ENCODE measurements at places on chromosomes 5 and 9. TPM values are rescaled to one million over a fixed set of nuclear protein-coding genes. Genes with fewer than 3 reads are reported as not detected.

The OSMR gene
- 46.7 TPM for total RNA-seq

The BARHL1 gene
- total RNA-seq: not detected

The OCLN gene
- total RNA-seq: 104 TPM

The AMBP gene
- total RNA-seq: not detected

The SUSD1 gene
- 47.6 TPM for total RNA-seq

GRCh38 chr9:129550199-129550839 is 70.6 kb downstream of the C9orf50 start:
- DNase-seq: no peak

DNA sequence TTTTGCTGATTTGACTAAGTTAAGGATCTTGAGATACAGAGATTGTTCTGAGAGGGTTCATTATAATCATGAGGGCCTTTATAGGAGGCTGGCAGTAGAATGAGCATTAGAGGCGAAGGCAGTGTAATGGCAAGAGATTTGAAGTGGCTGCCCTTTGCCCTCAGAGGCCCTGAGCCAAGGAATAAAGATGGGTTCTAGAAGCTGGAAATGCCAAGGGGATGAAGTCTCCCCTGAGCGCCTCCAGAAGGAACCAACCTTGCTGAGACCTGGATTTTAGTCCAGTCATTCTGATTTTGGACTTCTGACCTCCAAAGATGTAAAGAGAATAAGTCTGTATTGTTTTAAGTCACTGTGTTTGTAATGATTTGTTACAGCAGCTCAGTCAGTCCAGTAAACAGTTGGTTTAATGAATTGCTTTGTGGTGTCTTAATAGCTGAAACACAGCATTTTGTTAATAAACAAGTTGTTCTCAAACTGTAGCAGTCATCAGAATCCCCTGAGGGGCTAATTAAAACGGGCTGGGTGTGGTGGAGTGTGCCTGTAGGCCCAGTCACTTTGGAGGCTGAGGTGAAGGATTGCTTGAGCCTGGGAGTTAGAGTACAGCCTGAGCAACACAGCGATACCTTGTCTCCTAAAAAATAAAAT is 23.2 kb downstream of the GLRX start:
- no peak for DNase-seq

DNA sequence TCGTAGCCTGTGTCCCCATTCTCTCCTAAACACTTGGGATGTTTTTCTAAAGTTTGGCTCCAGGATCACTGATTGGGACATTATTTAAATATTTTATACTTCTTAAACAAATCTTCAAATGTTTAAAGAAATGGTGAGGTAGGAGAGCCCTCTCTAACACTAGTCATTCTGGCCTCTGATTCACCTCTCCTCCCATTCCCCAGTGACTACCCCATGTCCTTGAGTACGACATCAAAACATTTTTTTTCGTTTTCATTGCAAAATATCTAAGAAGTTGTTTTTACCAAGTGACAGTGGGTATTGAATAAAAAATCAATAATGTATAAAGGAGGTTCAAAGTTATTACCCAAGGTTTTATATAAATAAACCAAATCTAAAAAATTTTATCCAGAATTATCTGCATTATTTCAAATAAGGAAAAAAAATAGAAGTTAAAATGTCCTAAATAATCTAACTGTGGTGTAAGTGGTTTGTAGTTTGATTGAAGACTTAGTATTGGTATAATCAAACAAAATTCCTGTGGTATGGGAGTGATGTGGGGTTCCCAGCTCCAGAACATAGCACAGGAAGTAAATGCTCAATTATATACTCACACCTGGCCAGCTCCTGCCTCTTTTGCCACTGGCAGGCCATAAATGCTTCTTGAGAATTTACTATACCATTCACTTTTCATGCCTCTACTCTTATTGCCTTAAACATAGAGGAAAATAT is 51.1 kb downstream of the MAST4 start:
- DNase-seq: no peak

GRCh38 chr9:96033896-96034295 is 158.4 kb downstream of the ERCC6L2 start:
- no peak for DNase-seq

- DNase-seq: no peak
Measured at GRCh38 chr9:125472926-125473701, 211.5 kb downstream of the GAPVD1 start.

DNA sequence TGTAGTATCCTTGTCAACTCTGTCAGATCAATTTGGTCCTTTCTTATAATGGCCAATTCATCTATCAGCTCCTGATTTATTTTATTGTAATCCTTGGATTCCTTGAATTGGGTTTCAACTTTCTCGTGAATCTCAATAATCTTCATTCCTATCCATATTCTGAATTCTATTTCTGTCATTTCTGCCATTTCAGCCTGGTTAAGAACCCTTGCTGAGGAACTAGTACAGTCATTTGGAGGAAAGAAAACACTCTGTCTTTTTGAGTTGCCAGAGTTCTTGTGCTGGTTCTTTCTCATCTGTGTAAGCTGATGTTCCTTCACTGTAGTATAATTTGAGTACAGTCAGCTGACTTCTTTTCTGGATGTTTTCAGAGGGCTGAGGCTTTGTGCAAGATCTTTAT is 84.5 kb downstream of the CETN3 start:
- no peak for DNase-seq

DNA sequence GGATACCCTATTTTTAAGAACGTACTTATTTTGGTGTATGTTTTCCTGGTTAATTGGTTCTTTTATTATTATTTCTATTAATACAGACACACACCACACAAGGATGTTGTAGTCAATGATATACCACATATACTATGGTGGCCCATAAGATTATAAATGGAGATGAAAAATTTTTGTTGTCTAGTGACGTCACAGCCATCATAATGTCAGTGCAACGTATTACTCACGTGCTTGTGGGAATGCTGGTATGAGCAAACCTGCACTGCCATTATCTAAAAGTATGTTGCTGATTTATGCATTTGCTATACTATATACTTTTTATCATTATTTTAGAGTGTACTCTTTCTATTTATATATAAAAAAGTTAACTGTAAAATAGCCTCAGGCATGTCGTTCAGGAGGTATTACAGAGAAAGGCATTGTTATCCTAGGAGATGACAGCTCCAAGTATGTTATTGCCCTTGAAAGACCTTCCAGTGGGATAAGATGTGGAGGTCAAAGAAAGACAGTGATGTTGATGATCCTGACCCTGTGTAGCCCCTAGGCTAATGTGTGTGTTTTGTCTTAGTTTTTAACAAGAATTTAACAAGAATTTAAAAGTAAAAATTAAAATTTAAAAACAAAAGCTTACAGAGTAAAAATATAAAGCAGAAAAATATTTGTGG is 65.6 kb upstream of the SGCD start:
- DNase-seq: no peak

DNA sequence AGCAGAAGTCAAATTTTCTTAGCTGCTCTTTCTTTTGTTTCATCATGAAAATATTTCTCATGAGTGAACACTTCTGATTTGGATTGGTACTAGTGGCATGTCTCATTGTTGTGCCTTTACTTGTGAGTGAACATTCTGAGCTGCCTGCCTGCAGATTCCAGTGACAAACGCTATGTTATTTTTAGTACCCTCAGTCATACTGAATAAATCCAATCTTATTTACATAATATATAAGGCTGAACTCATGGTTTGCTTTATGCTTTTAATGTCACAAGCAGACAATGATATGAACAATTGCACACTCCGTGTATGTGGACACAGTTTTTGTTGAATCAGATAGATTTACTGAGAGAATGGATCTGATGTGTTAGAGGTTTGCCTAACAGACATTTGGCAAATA is 67.8 kb downstream of the ACTBL2 start:
- no peak for DNase-seq

DNA sequence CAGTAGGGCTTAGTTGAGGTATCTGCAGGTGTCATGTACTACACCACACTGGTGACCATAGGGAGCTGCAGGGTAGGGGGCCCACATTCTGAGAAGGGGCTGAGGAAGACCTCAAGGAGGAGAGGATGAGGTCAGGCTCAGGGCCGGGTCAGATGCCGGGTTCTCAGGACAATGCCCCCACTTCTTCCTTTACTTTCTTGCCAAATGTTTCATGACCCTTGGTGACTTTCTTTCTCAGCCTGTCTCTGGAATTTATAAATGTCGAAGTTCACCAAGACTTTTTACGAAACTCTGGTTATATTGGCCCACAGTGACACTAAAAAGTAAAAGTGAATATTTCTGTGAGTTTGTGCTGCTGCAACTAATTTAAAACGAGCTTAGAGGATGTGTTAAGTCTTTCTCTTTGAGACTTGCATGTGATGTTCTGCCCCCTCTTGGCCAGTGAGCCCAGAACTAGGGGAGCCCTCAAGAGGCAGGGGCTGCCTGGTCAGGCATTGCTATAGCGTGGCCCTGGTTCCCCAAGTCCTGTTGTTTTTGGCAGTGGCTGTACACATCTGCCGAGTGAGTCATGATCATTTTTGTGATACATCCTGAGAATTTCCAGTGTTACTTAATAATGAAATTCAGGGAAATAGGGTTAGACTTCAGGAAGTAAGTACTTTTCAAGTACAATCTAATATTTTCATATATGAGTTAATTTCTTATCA is 11.2 kb downstream of the ACO1 start:
- peak; percentile 74 for DNase-seq

DNA sequence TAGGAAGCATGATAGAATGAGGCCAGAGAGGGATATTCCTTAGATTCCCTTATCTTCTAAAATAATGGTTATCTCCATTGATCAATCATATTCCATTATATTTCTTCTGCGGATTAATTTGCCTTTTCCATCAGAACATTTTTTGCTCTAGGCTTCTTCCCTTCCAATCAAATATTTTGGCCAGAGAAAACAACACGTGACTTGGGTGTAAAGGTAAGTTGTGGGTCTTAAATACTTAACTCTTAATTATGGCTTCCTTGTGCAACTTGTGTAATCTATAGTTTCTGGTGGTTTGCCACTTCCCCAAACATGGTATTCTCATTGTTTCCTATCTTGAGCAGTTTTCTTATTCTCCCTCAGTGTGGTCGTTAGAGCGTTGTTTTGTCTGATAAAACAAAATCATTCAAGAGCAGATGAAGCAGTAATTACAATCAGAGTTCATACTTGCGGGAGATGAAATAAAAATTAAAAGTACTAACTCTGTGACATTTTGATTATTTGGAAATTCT is 889.3 kb downstream of the MAT2B start:
- DNase-seq: no peak

DNA sequence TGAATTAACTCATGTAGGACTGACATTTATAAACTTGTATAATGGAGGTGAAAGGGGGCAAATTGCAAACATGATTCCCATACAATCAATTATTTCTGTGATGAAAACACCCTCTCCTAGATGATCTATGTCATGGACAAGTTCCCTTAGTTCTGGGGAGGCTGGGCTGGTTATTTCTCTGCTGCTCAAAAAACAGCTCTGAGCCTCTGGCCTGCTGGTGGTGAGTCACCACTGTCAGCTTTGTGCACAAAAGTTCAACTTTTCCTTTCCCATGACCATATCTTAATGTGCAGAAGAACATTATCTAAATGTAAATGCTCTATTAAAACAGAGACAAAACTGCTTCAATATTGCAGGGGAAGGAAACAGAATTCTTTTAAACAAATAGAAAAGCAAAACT is 85.0 kb downstream of the HMHB1 start:
- no peak for DNase-seq

DNA sequence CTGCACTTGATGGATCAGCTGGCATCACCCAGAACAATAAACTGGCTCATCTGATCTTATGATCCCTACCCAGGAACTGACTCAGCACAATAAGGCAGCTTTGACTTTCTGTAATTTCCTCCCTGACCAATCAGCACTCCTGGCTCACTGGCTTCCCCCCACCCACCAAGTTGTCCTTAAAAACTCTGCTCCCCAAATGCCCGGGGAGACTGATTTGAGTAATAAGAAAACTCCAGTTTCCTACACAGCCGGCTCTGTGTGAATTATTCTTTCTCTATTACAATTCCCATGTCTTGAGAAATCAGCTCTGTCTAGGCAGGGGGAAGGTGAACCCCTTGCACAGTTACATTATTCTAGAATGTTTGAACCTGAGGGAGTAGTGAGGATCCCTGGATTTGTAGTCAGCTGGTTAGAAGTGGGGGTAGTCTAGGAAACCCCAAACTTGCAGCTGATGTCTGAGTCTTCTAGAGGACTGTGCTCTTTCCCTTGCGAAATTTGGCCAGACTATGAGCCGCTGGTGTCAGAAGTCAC is 111.7 kb upstream of the NEK6 start:
- no peak for DNase-seq

All from kidney epithelial cell (primary cell).